ENCODE measurements at places on chromosomes 6 and 20.

DNA sequence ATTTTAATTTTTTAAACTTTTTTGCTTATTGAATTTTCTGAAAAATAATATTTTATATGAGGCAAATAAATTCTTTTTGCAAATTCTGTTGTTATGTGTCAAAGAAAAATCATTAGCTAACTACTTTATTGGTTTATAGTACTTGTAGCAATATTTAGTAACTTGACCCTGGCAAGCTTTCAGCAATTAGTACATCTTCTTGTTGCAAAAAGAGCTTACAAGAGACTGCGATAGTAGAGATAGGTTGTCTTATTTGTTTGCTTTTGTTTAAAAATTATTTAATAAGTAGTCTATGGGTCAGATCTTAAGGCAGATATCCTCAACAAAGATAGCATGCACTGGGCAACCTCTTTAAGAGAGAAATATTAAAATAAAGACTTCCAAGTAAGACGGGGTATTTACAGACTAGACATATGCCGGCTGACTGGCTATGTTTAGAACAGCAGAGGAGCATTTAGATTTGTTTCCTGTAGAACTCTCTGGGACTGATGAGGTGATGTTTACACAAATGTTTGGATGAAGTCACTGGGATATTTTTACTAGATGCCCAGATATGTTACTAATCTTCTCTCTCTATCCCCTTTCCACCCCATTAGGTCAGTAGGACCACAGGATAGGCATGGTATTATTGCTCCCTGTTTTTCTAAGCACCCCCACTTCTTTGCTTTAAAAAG, 25.0 kb downstream of the VGLL2 start:
- DNase-seq, result no peak

DNA sequence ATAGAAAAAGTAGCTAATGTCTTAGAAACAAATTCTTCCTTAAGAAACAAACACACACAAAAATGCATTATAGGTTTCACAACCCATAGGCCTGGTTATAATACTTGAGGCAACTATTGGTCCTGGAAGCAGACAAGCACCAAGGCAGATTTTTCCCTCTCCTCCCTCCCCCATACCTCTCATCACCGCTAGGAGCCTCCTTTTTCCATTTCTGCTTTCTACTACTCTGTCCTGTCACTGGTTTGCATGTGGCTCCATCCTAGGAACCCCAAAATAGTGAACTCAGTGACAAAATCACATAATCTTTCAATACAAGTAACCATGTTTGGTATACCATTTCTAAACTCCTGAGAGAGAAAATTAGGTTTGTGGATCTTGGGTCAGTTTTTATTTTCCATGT, 66.1 kb downstream of the HMGCLL1 start:
- DNase-seq, result no peak

DNA sequence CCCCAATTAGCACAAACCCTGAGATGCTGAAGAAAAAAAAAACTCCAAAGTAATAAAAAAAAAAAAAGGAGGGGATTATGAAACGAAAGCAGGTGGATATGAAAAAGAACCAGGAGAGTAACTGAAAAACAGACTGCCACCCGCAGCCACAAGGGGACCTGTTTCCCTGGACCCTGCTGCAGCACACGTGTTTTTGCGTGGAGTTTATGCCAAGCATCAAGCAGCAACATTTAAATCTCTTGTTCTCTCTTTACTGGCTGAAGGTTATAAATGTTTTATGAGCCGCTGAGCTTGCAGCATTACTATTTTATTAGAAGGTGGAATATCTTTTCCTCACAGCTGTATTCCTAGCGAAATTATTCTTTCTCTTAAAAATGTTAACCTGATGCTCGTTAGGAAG, 131.6 kb upstream of the OLIG3 start:
- DNase-seq, result no peak

DNA sequence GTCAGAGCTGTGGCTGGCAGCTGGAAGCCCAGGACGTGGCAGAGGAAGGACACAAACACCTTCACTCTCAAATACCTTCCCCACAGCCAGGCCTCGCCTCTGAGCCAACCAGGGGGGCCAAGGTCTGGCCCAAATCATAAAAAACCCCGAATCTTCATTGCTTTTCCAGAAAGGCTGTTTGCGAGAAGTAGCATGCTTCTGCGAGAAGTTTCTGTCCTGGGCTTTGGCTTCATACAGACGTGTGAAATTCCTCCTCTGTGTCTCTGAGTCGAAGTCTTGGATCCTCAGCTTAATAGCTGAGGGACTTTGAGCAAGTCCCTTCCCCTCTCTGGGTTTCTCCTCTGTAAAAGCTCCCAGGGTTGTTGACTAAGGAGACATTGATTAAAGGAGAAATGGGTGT, 63.0 kb downstream of the CHMP4B start:
- DNase-seq, result no peak

DNA sequence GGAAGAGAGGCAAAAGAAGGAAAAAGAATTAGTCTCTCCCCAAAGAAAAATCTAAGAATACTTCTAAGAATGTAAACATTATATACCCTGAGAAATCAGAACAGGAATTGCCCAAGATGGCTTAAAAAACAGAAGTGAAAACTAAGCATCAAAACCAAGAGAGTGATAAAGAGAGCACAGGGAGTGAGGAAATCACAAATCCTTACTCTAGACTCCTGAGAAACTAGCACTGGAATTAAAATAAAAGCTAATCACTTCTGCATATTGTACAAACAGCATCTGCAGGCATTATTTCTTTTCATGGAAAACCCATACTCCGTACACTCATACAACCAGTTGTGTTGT, 285.7 kb downstream of the BTBD9 start:
- no peak for DNase-seq

- DNase-seq, result no peak
Measured at GRCh38 chr6:154487367-154488247, 22.9 kb downstream of the CNKSR3 start.

- DNase-seq, result peak; percentile 76
Measured at GRCh38 chr20:59495894-59496510, 108.3 kb upstream of the PHACTR3 start.

- no peak for DNase-seq
Measured at GRCh38 chr6:109429496-109429895, 10.9 kb downstream of the PPIL6 start.

- DNase-seq, result peak; percentile 27
Measured at GRCh38 chr20:19003366-19004336, 190.1 kb downstream of the SCP2D1 start.

- no peak for DNase-seq
Measured at GRCh38 chr20:56004611-56005388, 519 bp downstream of the CBLN4 start.

DNA sequence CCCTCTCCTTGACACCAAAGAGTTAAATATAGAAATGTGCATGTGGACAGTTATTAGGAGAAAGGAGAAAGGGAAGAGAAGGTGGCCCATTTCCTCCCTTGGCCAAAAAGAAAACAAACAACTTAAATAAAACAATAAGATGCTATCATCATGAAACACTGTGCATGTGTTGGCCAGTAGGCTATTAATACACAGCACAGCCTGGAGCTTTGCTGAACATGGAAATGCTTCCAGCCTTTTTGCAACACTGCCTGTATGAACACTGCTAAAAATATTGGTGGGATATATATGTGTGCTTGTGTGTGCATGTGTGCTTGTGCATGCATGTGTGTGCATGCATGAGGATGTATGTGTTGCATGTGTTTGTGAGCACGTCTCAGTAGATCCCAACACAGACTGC, 100.4 kb downstream of the LY86 start:
- peak; percentile 41 for DNase-seq

- no peak for DNase-seq
Measured at GRCh38 chr6:28349344-28349891, 329 bp upstream of the ZKSCAN3 start.

DNA sequence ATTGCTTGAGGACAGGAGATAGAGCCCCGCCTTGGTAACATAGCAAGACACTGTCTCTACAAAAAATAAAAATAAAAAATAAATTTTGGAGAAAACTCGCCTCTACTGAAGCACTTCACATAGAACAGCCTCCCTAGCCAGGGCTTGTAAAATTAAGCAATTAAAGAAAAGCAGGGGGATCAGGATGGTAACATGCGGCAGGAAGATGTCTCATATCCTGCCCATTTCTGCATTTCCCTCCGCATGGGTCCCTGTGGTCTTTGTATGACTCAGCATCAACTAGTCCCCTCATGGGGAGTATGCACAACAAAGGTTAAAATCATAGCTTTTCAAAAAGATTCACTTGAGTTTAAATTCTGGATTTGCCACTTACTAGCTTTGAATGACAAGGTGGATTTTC, 379.0 kb downstream of the EPHA7 start:
- DNase-seq, result no peak

- peak; percentile 69 for DNase-seq
Measured at GRCh38 chr20:25984933-25985332, 288.3 kb upstream of the ZNF337 start.

- no peak for DNase-seq
Measured at GRCh38 chr6:33993653-33994471, 152.0 kb downstream of the GRM4 start.

DNA sequence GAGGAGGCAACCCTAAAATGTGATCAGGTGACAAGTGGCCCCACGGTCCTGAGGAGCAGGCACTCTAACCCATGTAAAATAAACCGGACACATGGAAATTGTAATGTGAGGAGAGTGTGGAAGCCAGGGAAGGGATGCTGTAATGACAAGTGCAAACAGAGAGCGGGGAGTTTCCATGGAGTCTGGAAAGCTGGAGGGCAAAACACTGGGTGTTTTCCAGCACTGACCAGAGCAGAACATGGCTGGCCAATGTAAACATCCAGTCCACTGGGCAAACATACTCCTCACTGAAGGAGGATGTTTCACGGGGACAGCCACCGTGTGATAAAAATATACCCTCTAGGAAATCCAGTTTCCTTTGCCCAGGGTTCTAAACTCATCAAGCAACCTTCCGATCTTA, 219.0 kb upstream of the JARID2 start:
- DNase-seq, result no peak

- DNase-seq, result peak; percentile 94
Measured at GRCh38 chr6:142902636-142903053, 42.3 kb downstream of the HIVEP2 start.

DNA sequence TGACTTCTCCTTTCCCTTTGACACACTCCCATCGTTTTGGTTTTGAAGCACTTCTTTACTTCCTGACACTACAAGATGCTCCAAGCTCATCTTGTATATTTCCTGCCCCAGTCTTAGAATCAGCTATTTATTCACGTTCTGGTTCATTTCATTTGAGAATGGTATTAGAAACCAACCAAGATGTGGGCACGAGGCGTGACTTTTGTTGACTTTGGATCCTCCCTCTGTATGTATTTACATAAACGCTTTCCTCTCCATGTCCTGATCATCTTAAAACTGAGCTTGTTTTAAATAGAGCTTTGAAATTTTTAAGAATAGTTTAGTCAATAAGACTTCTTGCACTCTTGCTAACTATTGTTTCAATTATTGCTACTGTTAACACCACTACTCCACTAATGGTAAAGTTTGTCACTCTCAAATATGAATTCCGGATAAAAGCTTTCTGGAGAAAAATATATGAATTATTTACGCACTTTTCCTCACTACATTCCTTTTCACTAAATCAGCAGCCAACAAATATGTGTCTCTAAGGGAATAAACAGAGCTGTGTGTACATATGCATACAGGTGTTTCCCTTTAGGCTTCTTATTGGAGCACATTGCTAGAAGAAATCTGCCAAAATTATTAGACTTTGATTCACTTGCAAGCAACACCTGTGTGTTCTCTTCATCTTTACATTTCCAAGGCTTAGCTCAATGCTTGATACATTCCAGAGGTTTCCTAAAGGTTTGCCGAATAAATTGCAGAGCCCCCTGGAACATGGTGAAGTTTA, 77.3 kb upstream of the TMEM244 start:
- DNase-seq, result no peak

GRCh38 chr20:50504231-50504823, 5.9 kb upstream of the PTPN1 start:
- DNase-seq, result peak; percentile 28

DNA sequence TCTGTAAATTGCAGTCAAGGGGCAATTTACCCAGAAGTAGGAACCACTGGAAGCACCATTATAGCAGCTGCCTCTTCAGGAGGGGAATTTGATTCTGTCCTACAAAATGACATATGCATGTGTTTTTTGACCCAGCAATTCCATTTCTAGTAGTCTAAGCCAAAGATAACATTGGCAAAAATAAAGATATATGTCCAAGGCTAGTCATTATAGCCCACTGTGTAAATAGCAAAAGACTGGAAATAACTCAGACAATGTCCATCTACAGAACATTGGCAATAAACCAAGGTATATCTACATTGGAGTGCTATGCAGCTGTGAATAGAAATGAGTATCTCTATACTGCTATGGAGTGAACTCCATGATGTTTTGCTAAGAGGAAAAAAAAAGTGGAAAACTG, 12.5 kb upstream of the PANK2 start:
- no peak for DNase-seq

GRCh38 chr6:113120582-113121285, 736.4 kb upstream of the MARCKS start:
- DNase-seq, result peak; percentile 95

DNA sequence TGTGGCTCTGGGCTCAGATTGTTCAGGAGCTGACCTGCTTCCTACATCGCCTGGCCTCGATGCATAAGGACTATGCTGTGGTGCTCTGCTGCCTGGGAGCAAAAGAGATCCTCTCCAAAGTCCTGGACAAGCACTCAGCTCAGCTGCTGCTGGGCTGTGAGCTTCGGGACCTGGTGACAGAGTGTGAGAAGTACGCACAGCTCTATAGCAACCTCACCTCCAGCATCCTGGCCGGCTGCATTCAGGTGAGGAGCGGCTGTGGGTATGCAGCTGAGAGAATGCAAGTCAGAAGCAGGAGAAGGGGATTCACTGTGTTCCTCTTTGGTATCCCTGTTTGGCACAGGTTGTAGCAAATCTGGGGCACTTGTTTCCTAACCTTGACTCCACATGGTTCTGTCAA, 17.9 kb downstream of the CUL9 start:
- no peak for DNase-seq

DNA sequence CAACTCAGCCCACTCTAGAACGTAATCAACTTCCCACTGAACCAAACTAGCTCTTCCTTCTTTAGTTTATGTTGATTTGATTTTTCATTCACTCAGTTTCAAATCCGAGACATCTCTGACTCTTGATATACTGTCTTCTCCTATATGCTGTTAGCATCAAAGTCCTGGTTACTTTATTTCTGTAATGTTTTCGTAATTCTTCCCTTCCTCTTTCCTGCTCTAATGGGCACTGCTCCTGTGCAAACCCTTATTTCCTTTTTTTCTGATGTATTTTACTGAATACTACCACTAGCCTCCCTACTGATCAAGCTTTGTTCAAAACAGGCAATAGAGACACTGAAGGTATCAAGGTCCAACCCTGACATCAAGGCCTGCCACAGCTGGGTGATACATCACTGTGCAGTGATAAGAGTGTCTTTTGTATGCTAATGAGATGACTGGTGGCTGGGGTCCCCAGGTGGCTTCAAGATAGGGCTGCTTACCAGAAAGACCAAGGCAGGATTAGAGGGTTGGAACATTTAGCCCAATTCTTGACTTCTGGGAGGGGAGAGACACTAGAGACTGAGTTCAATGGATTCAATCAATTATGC, 95.2 kb downstream of the KIF13A start:
- no peak for DNase-seq

- peak; percentile 6 for DNase-seq
Measured at GRCh38 chr6:2307799-2308198, 62.4 kb upstream of the GMDS start.

GRCh38 chr20:2871661-2872458, 1.4 kb upstream of the PTPRA start:
- DNase-seq, result no peak

GRCh38 chr6:122128445-122128844, 271.0 kb upstream of the HSF2 start:
- DNase-seq, result no peak
